CD4-positive, alpha-beta T cell (primary cell): ENCODE measurements at places on chromosomes 6 and 20. TPM values are rescaled to one million over a fixed set of nuclear protein-coding genes. Genes with fewer than 3 reads are reported as not detected.

DNA sequence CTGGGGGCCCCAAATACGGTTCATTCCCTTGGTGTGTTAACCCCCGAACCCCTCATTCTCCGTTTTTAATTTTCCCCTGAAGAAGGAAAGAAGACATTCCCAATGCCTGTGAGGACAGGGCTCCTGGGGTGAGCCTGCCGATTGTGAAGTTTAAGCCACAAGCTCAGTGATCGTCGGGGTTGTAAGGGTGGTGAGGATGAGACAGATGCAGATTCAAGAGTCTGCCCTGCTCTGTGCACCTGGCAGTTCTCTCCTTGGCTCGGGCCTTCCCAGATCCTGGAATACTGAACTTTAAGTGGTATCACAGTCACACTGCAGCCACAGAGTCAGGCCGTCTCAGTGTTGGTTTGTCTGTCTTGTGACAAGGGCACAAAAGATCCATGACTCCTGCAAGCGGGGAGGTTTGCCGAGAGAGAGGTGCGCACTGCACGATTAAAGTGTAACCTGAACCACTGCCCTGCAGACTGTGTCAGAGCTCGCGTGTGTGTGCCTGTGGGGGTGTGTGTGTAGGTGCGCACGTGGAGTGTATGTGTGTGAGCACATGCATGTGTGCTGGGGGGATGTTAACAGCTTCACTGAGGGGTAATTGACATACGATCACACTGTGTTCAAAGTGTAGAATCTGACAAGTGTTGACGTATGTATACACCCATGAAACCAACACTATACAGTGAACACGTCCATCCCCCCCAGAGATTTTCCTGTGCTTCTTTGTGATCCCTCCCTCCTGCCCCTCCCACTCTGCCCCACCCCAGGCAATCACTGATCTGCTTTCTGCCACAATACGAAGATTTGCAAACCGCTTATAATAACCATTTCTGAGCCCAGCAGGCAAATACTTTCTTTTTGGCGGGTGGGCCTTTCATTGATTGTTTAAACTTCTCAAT, 38.9 kb downstream of the RPP40 start:
- no peak overlapping the region for H3K4me3 ChIP-seq
- H3K27ac ChIP-seq: no peak overlapping the region
- no peaks in the 10 kb centered on the region for H3K27me3 ChIP-seq

- no peaks in the 10 kb centered on the region for H3K27me3 ChIP-seq
- no peak for DNase-seq
- H3K4me3 ChIP-seq: no peak overlapping the region
- H3K36me3 ChIP-seq: no peaks in the 10 kb centered on the region
- no peak overlapping the region for H3K27ac ChIP-seq
These were observed 98.1 kb upstream of the PTPN1 start for GRCh38 chr20:50412069-50412468.

GRCh38 chr20:19661717-19662636, 96.1 kb upstream of the RIN2 start:
- no peak overlapping the region for H3K27ac ChIP-seq
- no peaks in the 10 kb centered on the region for H3K27me3 ChIP-seq
- no peaks in the 10 kb centered on the region for H3K4me1 ChIP-seq
- no peak overlapping the region for H3K4me3 ChIP-seq
- peak; percentile 41 for DNase-seq
- no peaks in the 10 kb centered on the region for H3K36me3 ChIP-seq

DNA sequence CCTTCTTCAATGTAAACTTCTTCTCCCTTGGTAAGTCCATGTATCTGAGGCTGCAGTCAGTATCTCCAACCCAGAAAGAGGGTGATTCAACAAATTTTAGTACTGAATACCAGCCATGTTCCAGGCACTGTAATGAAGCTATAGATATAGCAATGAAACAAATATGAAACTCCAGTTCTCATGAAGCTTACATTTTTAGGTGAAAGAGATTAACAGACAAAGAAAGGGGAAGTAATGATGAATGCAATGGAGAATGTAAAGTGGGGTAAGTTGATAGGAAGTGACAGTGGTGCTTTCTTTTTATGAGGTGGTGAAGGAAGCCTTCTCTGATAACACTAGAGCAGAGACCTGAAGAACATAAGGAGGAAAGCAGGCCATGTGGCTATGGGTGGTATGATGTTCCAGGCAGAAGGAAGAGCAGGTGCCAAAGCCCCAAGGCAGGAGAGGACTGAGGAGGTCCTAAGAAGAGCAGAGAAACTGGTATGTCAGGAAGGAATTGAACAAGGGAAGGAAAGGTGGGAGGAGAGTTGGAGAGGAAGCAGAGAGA, 143.6 kb downstream of the TFAP2B start:
- H3K36me3 ChIP-seq: no peaks in the 10 kb centered on the region
- no peak overlapping the region for H3K4me3 ChIP-seq
- no peak overlapping the region for H3K27ac ChIP-seq
- no peaks in the 10 kb centered on the region for H3K27me3 ChIP-seq
- no peak for DNase-seq

DNA sequence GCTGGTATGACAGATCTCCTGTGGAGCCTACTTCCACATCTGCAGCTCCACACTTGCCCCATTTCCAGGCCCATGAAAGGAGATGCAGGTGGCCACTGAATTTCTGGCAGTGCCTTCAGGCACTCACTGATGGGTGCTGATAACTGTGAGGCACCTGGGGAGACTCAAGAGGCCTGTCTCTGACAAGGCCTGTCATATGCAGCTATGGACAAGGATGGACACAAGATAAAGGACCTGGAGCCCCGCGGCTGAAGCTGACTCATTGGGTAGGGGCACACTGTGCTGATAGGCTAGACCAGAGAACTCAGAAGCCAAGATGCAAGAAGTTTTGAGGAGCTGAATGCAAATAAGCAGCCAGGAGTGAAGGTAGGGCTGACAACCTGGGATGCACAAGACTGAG, 81.0 kb upstream of the LRFN2 start:
- no peak overlapping the region for H3K27ac ChIP-seq
- H3K27me3 ChIP-seq: no peaks in the 10 kb centered on the region
- H3K4me1 ChIP-seq: no peaks in the 10 kb centered on the region
- no peak for DNase-seq
- no peaks in the 10 kb centered on the region for H3K36me3 ChIP-seq

Gene SPTLC3
- total RNA-seq: 0.38 TPM

Gene HLA-A
- total RNA-seq: 1,801 TPM

Gene EPB41L1
- total RNA-seq: 0.25 TPM

Gene KCNK15
- not detected for total RNA-seq

Gene NRSN1
- not detected for total RNA-seq

Gene COL10A1
- total RNA-seq: not detected
